Adrenal gland (tissue), 19 donors: ENCODE measurements at places on chromosomes 6 and 20.

GRCh38 chr6:128519132-128519930 is 1.1 kb downstream of the PTPRK start:
- peak; percentile 40 for DNase-seq

GRCh38 chr20:51758978-51759544 is 9.1 kb downstream of the ATP9A start:
- no peak for DNase-seq

DNA sequence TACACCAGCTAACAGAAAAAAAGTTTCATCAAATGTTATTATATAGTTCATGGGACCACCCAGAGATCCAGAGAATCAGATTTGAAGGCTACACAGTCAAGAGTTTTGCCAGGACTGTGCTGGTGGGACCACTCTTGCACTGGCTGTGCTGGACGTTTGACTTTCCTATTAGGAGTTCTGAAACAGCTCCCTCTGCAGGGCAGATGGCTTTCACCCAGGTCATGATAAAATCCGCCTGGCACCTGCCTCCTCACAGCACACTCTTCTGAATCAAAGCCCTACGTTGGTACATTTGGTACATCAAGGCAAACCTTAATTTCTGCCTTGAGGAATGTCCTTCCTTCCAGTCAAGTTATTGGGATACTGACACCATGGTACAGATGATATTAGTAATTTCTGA is 302.1 kb downstream of the ZNF217 start:
- DNase-seq: no peak

- DNase-seq: no peak
Observed at GRCh38 chr6:57147955-57148858, 23.9 kb upstream of the BAG2 start.

DNA sequence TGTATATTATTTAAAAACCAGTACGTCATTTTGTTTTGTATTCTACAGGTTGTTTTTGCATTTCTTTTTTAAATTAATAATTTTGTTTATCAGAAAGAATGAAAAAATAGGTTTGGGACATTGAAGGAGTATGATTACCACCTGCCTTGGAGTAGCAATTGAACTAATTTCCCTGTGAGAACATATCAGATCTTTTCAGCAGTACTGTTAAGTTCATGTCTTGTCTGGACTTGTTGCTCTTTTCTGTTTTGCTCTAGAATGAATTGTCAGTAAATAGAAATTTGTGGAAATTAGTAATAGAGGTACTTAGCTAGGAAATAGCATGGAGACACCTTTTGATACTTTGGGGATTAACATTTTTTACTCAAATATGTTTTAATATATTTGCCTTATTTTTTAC is 24.3 kb downstream of the HSF2 start:
- no peak for DNase-seq

GRCh38 chr6:4677011-4677750 is 99.0 kb upstream of the CDYL start:
- DNase-seq: no peak

DNA sequence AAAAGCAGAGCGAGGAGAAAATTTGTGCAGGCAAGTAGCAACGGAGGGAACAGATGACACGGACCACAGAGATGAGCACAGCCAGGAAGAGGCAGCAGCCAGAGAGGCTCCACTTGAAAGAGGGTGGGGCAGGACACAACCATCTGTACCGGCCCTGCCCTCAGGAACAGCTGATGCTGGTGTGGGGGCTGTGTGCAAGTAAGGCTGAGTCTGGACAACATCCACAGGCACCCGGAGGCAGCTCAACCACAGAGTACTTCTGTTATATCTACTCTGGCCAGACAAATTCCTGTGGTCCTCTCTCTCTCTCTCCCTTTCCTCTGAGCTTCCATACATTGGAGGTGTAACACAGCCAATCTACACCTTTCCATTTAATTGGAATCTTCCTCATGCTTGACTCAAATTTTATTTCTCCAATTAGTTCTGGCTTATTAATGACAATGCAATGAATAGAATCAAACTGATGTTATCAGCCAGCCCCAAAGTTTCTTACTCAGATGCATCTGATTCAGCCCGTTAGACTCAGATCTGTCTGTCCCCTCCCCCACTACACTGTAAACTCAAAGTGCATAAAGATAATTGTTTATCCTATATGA is 24.9 kb downstream of the KIF13A start:
- peak; percentile 12 for DNase-seq

DNA sequence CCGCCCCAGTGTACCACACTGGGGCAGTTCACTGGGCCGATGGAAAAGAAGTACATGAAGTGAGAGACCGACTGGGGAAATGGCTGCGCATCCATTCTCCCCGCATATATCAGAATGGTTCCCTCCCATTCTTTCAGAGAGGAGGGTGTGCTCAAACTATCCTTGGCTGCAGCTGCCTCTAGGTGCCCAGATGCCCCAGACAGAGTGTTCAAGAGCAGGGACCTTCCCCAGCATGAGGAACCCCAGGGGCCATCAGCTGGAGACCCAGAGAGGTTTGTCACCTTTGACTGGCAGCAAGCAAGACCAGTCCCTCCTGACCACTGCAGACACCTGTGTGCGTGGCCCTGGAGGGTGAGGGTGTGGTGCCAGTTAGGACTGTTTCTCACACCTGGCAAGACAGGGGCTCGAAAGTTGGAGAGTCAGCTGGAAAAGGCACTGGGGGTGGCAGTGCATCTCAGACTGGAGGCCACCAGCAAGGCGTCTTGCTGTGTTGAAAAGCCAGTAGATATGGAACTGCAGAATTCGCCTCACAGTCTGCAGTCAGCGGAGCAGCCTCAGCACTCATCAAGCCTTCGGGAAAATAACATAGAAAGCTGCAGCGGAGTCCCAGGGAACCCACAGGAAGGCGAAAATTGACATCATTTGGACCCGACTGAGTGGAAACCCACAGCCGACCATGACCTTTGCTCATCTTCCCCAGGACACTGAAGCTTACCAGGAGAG is 76.7 kb downstream of the GPR6 start:
- DNase-seq: no peak

DNA sequence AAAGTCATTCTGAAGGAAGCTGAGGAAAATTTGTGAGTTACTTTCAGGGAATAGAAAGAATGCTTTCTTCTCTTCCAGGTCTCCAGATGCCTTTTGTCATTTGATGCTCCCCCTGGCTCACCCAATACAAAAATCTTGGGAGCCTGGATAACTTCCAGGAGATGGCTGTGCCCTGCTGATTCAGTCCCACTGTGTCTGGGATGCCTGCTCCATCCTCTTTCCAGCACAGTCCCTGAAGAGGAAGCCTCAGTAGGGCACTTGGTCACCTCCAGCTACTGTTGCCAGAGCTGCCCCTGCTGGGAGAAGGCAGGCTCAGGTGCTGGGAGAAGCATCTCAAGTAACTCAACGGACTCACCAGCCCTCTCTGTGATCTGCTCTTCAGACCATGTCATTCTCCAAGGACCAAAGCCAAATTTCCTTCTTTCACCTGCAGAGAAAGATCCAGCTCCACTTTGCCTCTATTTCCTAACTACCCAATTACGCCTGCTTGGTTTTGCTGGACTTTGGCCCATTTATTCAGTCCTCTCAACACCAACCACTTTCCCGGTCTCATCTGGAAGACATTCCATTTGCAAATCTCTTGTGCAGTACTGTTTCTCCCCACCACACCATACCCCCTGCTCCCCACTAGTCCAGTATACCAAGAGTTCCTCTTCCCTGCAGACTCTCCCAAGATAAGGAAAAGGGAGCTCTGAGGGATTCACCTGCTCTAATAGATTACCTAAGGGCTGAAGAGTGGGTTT is 53.3 kb downstream of the SLC23A2 start:
- peak; percentile 34 for DNase-seq

GRCh38 chr6:117267766-117268534 is 2.6 kb downstream of the VGLL2 start:
- DNase-seq: no peak

DNA sequence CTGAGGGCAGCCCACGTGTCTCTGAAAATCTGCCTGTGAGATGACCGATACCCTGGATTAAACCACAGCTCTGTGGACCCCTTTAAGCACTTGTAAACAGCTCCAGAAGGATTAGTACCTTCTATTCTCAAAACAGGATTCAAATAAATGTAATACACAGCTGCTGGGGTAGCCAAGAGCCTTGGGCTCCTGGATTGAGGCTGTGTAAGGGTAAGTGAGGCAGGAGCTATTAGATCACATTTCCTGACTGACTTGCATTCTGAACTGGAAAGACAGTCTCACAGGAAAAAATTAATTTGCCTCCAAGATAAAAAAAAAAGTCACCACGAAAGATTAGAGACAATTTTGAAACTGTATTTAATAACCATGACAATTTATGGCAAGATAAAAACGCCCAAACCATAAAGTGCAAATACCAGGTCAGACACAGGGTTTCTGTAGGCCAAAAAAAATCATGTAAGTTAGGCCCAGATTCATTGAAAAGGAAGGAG is 78.0 kb downstream of the TRMT11 start:
- no peak for DNase-seq

GRCh38 chr20:51423810-51424209 is 118.7 kb downstream of the NFATC2 start:
- DNase-seq: no peak

DNA sequence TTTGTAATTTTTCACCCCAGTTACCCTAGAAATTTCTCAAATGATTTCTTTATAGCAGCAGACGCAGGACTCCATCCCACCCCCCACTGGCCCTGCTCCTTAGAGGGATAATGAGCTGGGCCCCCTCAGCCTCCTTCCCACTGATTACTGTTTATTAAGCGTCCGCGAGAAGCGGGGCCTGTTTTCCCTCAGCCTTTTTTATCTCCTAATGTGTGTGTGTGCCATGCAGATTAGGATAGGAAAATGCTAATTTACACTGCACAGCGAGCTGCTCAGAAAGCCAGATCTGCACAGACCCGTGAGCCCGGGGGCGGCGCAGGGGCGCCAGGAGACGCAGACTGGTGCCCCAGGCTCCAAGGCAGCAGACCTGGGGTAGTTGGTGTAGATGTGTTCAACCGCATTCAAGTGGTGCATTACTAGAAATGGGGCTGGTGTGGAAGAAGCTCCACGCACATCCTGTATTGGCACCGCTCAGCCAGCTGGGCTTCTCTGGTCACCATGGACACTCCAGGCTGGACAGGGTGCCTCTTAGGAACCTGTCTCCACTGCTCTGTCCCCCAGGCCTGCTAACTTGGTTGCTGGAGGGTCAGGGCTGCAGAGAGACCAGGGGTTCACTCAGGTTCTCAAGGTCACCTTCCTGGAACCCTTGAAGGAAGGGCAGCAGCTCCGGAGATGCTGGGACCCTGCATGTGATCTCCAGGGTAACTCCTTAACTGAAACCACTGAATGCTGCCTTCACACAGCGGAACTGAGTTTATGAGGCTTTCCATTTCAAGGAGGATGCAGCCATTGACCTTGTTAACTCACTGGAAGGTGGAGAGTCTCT is 256.3 kb downstream of the ERMARD start:
- DNase-seq: no peak

DNA sequence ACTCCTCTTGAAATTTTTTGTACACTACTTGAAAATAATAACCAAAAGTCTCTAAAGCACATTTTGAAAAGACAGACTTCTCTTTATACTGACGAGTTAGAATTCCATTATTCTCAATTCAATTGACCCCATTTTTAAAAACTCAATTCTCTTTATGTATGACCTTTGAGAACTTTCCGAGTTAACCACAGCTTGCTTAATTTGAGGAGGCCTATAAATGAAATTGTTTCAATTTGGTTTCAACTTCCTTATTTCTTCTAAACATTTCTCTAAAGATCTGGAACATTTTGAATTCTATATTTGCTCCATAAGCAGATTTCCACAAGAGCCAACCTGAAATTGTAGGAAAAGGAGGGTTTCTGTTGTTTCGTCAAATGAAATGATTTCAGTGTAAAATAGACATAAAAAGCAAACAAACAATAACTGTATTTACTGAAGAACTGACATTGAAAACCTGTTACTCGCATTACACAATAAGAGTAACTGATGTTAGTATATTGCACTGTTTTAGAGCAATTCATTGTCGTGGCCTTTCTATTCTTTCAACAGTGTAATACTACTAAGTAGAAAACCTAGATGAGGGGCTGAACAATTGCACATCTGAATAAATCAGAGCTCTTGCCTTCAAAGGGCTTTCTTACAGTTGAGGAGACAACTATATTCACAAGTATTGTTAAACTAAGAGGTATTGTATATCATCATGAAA is 223.6 kb downstream of the HIVEP2 start:
- no peak for DNase-seq
